ENCODE measurements at places on chromosomes 3 and 15. TPM values are rescaled to one million over a fixed set of nuclear protein-coding genes. Genes with fewer than 3 reads are reported as not detected.

SEMA7A gene
- 1.3 TPM for total RNA-seq

COL6A5 gene
- not detected for total RNA-seq

GMNC gene
- not detected for total RNA-seq

CKMT1B gene
- 1.9 TPM for total RNA-seq

ADIPOQ gene
- total RNA-seq, result not detected

CP gene
- 5.7 TPM for total RNA-seq

SLC22A13 gene
- not detected for total RNA-seq

FETUB gene
- 0.12 TPM for total RNA-seq

PIK3CB gene
- 17.2 TPM for total RNA-seq

ACSBG1 gene
- total RNA-seq, result 0.15 TPM

LIPC gene
- 0.17 TPM for total RNA-seq

C3orf33 gene
- total RNA-seq, result 6.2 TPM

SPESP1 gene
- not detected for total RNA-seq

Data from A549 treated with Hydrocortisone at 1 μM for 4 hours (cell line).